Activated CD4-positive, alpha-beta T cell treated with anti-CD3 and anti-CD28 coated beads, Interleukin-2, amount 10 ng/mL, durations not matched to agents 7 days and 5 days (primary cell): ENCODE measurements at places on chromosomes 16 and 17. TPM values are rescaled to one million over a fixed set of nuclear protein-coding genes. Genes with fewer than 3 reads are reported as not detected.

Gene HSD17B1
- 0.73 TPM for total RNA-seq

Gene ZMYND15
- total RNA-seq = 0.07 TPM

Gene FADS6
- total RNA-seq = not detected

Gene CDH16
- not detected for total RNA-seq

Gene ITGB3
- total RNA-seq = 0.52 TPM

Gene OR1F1
- total RNA-seq = not detected

Gene MT1E
- total RNA-seq = 100 TPM

Gene GPR142
- total RNA-seq = not detected

Gene ADAD2
- not detected for total RNA-seq

Gene SPATA32
- total RNA-seq = 0.27 TPM

Gene MT2A
- total RNA-seq = 268 TPM

Gene DNAI2
- 1.3 TPM for total RNA-seq

Gene GRIN2C
- total RNA-seq = 0.25 TPM

GRCh38 chr17:77817953-77818352 is 140.6 kb upstream of the TNRC6C start:
- no peak for DNase-seq

DNA sequence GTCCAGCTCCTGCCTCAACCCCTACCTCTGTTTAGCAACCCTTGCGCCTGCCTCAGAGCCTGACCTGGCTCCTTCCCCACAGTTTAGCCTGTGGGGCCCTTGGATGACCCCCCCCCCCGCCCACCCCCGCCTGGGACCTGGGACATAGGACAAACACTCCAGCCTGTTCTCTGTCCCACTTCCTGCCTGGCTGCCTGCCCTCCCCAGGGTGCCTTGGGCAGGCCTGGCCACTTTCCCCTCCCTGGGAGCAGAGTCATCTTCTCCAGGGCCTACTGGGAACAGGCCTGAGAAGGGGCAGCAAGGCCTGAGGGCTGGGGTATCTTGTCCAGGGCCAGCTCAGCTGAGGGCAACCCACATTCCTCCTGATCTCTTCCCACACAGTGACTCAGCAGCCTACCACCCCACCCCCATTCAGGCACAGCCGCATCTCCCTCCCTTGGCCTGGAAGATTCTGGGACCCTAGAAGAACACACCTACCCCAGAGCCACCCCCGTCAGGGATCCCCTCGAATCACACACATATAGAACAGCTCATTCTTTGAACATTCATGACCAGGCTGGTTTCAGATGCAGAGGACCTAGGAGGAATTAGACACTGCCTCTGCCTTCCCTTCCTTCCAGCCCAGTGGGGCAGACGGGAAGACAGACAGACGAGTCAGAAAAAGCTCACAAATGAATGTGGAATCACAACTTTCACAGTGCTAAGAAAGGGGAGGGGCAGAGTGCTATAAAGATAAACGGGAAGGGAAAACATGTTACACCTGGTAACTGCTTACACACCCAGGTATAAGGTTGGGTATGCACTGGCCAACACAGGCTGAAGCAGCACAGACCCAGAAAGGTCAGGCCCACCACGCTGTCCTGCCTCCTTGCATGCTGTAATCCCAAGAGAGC is 6.0 kb downstream of the FHOD1 start:
- DNase-seq = no peak

GRCh38 chr16:8585857-8586256 is 4.5 kb downstream of the TMEM114 start:
- DNase-seq = no peak

DNA sequence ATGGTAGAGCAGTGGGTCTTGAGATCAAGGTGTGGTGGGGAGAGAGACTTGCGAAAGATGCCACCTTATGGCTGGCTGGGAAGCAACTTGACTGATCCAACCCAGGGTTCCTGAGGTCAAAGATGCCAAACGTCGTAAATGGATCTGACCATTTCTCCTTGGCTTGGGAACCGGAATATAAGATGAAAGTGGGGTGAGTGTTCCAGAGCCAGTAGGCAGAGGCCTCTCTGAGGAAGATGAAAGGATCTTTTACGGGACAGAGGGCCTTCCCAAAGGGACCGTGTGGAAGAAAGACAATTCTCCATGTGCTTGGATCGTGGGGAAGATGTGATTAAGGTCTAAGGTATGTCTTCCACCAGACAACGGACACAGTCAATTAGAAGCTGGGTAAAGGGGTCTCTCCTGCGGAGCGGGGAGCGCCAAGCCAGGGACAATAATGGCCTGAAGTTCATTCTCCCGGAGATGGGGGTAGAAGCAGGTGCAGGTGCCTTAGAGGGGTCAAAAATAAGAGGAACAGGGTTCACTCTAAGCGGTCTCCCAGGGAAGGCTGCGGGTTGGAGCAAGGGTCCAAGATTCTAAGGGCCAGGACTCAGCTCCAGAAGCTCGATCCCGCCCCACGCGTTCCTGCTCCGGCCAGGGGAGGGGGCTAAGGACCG is 800 bp downstream of the FXR2 start:
- no peak for DNase-seq

GRCh38 chr17:65389949-65390348 is 171.5 kb downstream of the AXIN2 start:
- DNase-seq = no peak

GRCh38 chr17:79844869-79845600 is 5.8 kb upstream of the CBX4 start:
- DNase-seq = peak; percentile 36

DNA sequence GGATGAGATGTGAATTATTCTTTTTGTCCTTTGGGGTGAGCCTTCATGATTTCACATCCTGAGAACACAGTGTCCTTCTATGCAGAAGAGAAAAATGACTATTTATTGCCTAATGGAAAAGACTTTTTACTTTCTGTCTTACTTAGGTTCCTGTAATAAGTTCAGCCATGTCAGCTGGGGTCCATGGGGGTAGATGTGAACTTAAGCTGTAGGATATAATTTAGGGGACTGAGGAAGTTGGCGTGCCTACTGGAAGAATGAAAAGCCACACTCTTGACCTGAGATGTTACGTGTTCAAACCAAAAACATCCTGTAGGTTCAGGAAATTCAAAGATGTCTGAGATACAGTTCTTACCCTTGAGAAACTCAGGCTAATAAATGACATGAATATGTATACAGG is 660.5 kb downstream of the TOX3 start:
- no peak for DNase-seq

GRCh38 chr16:27387724-27388123 is 14.2 kb upstream of the IL21R start:
- DNase-seq = no peak

DNA sequence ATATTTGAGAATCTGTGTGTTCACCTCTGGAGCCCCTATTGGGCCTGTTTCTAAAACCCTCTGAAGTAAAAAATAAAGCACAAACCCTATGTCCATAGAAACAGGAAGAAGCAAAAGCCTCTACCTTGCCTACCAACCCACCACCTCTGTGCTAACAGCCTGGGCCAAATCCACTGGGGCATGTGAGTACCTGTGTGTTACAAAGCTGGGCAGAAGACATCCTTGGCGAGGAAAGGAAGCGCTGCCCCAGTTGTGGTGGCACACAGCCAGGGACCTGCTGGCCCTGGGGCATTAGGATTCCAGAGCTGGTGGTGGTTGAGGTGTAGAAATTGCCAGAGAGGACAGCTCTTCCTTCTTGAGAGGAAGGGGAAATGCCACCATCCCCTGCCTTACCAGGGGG is 30.0 kb downstream of the MYO18A start:
- no peak for DNase-seq

GRCh38 chr17:39667945-39668924 is at the start of gene PNMT:
Gene PNMT (plus strand): TSS chr17:39668453. CDS start chr17:39668476, 23 bp downstream.
- DNase-seq = peak; percentile 72

DNA sequence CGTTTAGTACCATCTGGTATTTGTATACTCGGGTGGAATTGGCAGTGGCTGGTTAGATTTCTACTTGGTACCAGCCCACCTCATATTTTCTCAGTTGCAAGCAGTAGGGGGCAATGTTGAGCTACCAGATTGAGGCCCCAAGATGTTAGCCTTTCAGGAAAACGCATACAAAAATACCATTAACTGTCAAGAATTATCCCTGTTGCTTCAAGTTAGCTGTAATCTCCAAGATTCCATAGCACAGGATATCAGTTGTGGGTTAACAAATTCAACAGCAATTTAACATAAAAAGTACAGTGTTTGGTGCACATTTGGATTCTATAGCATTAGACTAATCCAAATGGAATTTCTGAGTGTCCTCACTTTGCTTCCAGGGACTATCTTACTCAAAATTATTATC is 188.2 kb downstream of the FTO start:
- peak; percentile 68 for DNase-seq

GRCh38 chr16:85974428-85975375 is 75.7 kb downstream of the IRF8 start:
- no peak for DNase-seq

- no peak for DNase-seq
Measured at GRCh38 chr17:2958706-2959222, 104.6 kb downstream of the OR1D5 start.

DNA sequence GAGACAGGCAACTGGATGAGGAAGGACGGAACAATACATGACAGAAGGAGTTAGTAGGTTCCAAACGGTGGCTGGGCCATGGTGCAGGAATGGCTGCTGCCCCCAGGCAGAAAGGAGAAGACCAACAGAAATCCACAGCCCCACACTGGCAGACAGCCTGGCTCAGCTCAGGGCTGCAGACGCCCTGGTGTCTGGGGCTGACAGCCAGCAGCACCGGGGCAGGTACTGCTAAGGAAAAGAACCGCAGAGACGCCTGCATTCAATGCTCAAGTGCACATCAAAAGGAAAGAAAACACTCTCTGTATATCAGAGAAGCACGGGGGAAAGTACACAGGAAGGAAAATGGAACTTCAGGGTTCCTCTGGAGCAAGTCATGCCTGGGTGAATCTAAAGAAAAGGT is 53.4 kb downstream of the GAS7 start:
- no peak for DNase-seq
